ENCODE measurements at places on chromosomes 16 and 17.

DNA sequence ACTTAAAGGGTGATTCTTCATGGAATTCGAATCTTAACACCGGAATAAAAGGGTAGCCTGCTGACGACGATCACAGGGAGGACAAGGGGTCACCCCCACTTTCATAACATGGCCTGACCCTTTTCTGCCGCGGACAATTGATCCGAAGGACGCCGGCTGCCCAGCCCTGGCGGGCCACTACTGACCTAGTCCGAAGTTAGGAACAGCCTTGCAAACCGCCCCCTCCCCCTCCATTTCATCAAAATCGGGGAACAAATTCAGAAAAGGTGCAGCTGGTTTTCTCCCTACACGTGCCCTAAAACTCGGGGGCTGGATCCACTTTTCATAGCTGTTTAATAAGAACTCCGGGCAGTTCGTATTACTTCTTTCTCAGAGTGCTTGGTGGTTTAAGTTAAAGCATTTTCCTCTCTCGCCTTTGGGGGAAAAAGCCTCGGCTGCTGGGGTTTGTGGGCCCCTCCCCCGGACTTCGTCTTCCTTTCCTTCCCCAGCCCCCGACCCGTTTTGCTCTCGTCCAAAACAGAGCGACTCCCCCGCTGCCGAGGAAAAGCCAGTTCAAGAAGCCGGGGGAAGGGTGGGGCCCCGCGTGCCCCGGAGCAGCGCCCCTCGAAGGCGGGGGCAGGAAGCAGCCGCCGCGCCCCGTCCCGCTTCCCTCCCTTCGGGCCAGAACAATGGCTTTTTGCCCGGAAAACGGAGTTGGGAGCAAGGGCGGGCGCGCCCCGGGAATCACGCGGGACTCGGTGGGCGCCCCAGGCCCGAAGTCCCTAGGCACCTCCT, 641 bp upstream of the CBX2 start:
- DNase-seq = no peak

- no peak for DNase-seq
Observed at GRCh38 chr17:8326511-8327302, 12.9 kb upstream of the ODF4 start.

- DNase-seq = no peak
Observed at GRCh38 chr16:86914876-86915717, 336.7 kb downstream of the FOXL1 start.

- no peak for DNase-seq
Observed at GRCh38 chr17:59815965-59816364, 76.8 kb downstream of the TUBD1 start.

DNA sequence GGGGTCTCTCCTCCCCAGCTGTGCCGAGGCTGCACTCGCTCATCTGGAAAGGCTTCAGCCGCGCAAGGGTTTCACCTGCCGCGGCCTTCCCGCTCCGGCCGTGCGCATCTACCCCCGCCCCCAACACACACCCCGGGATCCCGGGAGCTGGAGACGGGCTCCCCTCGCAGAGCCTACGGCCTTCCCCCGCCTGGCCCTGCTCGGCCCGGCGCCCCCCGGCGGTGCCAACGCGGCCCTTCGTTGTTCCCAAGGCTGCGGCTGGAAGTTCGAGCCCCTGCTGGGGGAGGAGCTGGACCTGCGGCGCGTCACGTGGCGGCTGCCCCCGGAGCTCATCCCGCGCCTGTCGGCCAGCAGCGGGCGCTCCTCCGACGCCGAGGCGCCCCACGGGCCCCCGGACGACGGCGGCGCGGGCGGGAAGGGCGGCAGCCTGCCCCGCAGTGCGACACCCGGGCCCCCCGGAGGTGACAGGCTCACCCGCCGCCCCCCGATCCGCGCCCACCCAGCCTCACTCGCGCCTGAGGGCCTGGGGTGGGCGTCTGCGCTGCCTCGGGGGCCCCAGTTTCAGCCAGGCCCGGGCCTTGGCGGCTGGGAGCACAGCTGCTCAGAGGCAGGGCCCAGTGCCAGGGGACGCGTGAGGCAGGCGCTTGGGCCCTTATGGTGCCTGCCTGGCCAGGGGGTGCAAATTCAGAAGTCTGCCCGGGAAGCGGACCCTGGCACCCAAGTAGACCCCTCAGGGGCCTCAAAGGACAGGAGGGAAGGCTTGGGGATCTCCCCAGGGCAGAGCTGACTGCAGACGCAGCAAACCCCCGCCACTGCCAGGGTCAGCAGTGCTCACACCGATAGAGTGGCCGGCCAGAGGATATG, 11.2 kb downstream of the GALK1 start:
- DNase-seq = peak; percentile 62

- no peak for DNase-seq
Observed at GRCh38 chr17:70446446-70446845, 277.1 kb downstream of the KCNJ2 start.

DNA sequence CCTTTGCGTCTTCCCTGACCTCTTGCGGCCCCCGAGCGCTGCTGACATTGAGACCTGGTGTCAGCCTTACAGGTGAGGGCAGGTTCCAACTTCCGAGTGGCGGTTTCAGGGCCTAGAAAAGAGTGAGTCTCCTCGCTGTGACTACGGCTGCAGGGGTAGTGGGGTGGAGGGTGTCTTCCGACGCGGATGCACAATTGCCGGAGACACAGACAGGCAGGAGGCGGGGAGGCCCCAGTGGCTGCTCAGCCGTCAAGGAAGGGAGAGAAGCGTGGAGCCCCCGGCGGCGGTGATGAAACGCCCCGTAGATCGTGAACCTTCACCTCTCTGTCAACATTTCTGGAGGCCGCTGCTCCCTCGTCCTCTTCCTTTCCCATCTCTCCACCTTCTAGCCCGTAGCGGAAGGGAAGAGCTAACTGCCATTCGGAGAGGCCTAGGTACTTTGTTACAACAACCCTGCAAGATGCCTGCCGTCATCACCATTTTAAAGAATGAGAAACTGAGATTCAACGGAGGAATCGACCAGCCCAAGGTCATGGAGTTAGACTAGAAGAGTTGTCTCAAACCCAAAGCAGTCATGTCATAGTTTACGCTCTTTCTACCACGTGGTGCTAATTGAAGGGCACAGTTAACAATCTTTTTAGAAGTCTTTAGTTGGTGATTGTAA, 485 bp downstream of the DNAJA3 start:
- DNase-seq = no peak

GRCh38 chr16:76910931-76911330, 280.1 kb upstream of the MON1B start:
- no peak for DNase-seq

DNA sequence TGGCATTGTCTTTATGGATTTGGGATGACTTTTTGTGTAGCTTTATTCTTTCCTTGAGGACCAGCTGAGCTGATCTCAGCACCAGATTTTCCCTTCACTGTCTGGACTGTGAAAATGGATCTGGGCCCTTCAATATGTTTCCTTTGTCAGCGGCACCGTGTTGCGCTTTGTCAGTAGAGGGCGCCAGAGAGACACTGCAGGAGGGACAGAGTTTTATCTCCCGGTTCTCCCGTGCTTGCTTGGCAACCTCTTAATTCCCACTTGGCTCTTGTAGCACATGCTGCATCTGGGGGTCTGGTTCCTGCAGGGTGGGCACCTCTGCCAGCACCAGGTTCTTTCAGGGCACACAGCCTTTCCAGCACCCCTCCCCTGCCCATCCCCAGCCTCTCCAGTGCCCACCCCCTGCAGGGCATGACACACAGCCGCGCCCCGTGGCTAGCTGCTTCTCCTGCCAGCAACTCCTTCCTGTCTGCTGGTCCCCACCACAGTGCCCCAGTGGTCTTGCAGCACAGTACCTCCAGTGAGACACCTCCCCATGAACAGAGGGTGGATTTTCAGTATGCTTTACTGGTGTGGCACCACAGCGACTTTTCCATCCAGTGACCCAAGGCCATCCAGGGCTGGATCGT, 19.6 kb downstream of the OR1D5 start:
- DNase-seq = no peak

DNA sequence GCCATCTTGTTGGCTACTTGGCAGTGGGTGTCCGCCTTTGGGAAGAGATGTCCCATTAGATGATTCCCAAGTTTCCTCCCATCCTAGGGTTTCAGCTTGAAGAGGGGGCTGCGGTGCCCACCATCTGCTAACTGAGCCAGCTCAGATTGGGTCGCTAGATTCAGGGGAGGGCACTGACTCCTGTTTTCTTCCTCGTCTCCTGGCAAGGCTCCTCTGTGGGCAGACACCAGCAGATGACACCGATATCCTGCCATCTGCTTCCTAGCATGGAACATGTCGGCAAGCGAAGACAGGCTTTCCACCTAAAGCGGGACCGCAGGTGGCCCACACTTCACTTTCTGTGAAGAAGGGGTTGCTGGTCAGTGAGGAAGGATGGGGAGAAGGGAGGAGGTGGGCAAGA, 27.3 kb downstream of the C17orf75 start:
- no peak for DNase-seq

DNA sequence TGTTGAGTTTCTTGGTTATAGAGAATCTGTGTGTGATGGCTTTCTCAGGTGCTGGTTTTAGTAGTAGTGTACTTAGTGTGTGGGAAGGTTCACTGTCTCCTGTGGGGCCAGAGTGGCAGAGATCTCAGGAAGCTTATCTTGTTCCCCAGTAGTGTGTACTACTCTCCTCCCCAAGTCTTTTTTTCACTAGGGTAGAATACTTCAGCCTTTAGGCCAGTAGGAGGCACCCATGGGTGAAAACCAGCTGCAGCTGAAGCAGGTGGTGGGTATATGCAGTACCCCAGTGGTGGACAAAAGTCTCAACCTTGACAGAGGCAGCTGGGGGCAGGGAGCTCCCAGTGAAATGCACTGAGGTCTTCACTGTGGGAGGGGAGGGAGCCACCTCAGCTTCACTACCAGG, 109.9 kb downstream of the PHKB start:
- no peak for DNase-seq

GRCh38 chr17:80817321-80817845, 174.3 kb upstream of the CHMP6 start:
- no peak for DNase-seq

- DNase-seq = no peak
Observed at GRCh38 chr17:45290269-45290765, 26.5 kb downstream of the MAP3K14 start.

- DNase-seq = no peak
Observed at GRCh38 chr16:79645701-79646100, 45.2 kb upstream of the MAF start.

DNA sequence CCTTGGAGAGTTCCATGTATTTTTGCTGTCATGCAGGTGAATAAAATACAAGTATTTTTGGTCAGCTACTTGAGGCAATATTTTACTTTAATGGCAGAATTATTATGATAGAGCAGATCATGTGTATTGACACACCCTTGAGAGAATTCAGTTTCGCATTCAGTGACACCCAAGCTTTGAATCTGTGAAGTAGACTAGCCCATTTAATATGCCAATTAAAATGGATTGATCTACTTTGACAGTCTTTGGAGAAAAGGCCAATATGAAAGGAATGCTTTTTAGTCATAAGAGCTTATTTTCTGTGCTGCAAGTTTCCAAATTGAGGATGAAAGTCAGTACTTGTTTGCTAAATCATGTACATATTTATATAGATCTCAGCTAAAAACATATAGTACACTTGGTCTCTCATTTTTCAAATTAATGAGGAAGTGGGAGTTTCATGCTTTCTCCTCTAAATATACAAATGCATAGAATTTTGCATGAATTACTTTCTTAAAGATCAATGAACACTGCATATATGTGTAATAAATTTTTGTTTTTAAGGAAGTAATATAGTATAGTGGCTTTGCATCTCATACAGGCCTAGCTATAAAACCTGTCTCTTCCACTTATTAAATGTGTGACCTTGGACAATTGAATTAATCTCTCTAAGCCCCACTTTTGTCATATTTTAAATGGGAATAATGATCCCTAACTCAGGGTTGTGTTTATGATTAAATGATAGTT, 161.5 kb downstream of the PHKB start:
- no peak for DNase-seq

- DNase-seq = no peak
Observed at GRCh38 chr16:59163371-59164055, 429.4 kb upstream of the GOT2 start.

- DNase-seq = no peak
Observed at GRCh38 chr16:24759006-24759405, 29.6 kb downstream of the TNRC6A start.

GRCh38 chr17:5234645-5235576, at the start of gene SCIMP:
SCIMP (minus strand) TSS chr17:5234860; CDS start chr17:5234755, 105 bp downstream.
- no peak for DNase-seq

- no peak for DNase-seq
Observed at GRCh38 chr17:33974276-33974675, 280.8 kb upstream of the CCL2 start.

DNA sequence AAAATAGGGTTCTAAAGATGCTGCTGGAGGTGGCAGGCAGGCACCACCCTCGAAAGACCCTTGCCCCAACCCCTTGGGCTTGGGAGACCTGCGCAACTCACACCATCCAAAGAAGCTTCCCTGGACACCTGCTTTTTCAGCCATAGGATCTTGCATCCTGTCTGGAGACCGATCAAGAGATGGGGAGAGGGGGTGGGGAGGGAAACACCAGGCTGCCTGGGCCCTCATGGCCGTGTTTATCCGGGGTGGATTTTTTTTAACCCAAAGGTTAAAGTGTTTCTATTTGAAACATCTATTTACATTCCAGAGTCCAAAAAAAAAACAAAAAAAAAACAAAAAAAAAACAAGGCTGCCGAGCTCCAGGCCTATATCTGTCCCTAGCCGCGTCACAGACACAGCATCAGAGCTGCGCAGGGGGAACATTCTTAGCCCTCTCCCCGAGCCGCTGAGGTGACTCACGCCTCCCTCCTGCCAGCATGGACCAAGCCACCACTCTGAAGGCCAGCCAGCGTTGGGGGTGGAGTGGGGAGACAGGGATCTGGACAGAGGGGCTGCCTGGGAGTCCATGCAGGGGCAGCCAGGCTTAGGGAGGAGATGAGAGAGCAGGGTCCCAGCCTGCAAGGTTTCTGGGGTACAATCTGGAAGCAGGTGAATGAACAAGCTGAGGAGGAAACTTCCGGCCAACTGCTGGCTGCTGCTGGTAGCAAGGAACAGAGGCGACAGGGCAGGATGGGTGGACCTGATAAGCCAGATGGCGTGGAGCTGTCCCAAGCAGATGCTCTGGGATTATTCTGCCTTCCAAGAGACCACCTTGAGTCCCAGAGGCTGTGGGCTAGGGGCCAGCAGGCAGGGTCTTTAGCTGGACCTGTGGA, 14.8 kb downstream of the HDAC5 start:
- DNase-seq = no peak

- no peak for DNase-seq
Observed at GRCh38 chr17:27635275-27635823, 4.4 kb downstream of the LGALS9 start.

DNA sequence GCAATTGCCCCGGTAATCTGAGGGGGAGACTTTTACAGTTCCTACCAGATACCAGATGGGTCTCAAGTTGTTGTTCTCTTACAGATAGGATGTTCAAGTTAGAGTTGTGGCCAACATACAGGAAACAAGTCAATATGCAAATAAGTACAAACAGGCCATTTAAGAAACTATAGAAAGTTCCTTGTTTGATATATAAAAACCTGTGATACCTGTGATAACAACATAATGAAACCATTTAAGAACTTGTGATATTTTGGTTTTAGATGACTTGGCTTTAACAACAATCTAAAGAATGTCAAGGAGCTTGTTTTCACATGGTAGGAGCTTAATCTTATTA, 16.8 kb downstream of the CDR2 start:
- DNase-seq = no peak

Measured in stimulated activated CD8-positive, alpha-beta memory T cell treated with anti-CD3 and anti-CD28 coated beads, Interleukin-15, amount 100 ng/mL, for 48 hours (primary cell).